ENCODE measurements at places on chromosomes 6 and 20. TPM values are rescaled to one million over a fixed set of nuclear protein-coding genes. Genes with fewer than 3 reads are reported as not detected.
A peak's percentile ranks its signal among the peaks of the same experiment; 100 is the strongest.

Gene GNMT
- not detected for total RNA-seq

Gene GABRR1
- not detected for total RNA-seq

Gene C6orf132
- 0.14 TPM for total RNA-seq

Gene TMC2
- not detected for total RNA-seq

Gene COX4I2
- not detected for total RNA-seq

Gene ZCCHC3
- 15.6 TPM for total RNA-seq

Gene EYA2
- total RNA-seq = not detected

Gene SCRT2
- total RNA-seq = not detected

Gene ATP6V1G2
- total RNA-seq = 1.4 TPM

Gene PI3
- total RNA-seq = not detected

Gene NRN1
- 0.45 TPM for total RNA-seq

Gene FERMT1
- total RNA-seq = 0.12 TPM

Gene ASXL1
- 162 TPM for total RNA-seq

Gene NMBR
- not detected for total RNA-seq

Gene MYCT1
- total RNA-seq = not detected

Gene SLC25A27
- 2.0 TPM for total RNA-seq

GRCh38 chr20:54680872-54681619, 205.7 kb downstream of the DOK5 start:
- peak; percentile 31 for DNase-seq

DNA sequence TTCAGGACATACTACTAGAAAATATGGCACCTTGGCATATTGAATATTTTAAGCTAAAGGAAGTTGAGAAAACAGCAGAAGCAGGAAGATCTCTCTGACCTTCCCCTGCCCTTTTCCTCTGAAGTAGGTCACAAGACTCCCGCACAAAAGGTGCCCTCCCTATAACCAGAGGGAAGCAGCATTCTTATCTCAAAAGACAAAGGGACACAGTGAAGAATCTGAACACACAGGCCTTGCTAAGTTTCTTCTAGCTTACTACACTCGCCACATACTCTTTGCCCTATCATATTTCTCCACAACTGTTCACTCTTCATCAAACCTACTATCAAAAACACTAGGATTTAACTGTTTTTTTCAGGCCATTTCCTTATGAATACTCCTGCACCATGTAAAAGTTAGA, 151.2 kb downstream of the ELOVL4 start:
- DNase-seq = no peak

GRCh38 chr6:71766796-71767195, 119.6 kb upstream of the RIMS1 start:
- DNase-seq = no peak

DNA sequence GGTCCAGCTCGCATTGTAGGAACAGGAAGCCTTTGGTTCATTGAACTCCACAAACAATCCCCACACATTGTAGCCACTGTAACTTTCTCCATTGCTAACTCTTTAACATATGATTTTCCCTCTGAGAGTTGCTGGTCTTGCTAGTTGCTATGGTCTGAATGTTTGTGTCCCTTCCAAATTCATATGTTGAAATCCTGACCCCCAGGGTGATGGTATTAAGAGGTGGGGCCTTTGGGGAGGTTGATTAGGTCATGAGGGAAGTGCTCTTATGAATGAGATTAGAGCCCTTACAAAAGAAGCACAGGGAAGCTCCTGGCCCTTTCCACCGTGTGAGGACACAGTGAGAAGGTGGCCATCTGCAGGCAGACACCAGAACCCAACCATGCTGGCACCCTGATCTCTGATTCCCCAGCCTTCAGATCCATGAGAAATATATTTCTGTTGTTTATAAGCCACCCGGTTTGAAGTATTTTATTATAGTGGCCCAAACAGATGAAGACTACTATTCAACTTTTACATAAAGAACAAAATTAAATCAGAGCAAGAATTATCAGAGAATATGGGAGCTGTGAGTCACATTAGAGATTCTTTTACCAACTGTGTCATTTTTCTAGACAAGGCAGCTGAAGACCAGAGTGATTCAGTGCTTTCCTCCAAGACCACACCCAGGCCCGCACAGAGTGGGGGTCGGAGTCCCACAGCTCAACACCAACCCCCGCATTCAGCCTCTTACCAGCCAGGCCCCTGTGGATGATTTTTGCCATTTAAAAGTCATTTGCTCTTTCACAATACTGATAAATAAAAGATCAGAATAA, 143.0 kb downstream of the SAMD5 start:
- no peak for DNase-seq

- no peak for DNase-seq
Observed at GRCh38 chr6:78117966-78118365, 465.1 kb downstream of the MEI4 start.

- no peak for DNase-seq
Observed at GRCh38 chr6:66985816-66986215, 1278.8 kb upstream of the EYS start.

DNA sequence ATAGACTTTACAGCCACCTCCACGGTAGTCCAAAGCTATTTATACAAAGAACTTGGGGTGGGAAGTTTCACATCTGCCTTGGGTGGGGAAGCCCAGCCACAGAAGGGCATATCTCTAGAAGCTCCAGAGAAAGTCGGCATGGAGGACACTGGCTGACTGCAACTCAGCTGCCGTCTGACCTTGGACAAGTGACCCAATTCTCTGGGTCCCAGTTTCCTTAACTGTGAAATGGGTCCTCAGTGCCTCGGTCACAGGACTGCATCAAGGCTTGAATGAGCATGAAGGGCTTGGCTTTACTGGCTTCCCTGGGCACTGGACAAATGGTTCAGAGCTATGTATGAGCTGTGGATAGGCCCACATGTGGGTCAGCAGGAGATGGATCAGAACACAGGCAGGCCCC, 58.6 kb downstream of the NOL4L start:
- no peak for DNase-seq

DNA sequence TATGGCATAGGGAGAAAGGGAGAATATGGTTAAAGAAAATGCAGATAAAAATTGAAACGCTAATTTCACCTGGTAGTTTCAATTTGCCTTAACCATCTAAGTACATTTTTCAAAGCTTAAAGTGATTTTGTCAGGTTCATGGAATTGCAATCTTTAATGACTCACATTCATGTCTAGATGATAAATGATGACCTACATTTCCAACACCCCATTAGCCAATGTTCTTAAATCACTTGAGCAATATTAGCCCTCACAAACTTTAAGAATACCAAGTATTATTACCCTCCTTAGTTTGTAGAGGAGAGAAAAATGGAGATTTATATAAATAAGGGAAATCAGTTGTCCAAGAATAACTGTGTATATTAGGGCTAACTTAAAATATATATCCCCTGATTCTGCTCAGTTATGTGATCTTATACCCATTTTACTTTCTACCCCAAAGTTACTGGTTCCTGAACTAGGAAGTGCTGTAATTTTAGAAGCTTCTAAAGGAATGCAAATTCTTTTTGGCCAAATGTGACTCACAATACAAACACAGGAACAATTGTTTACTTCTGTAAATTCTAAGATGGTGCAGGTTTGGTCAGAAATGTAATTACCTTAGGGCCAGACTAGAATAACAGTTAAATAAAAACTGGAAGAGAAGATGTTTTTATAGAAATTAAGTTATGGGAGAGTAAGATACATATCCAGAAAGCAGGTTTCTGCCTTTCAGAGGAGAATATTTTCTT, 34.5 kb downstream of the TPBG start:
- DNase-seq = no peak

GRCh38 chr6:7241709-7242645, 71.0 kb downstream of the SSR1 start:
- no peak for DNase-seq

DNA sequence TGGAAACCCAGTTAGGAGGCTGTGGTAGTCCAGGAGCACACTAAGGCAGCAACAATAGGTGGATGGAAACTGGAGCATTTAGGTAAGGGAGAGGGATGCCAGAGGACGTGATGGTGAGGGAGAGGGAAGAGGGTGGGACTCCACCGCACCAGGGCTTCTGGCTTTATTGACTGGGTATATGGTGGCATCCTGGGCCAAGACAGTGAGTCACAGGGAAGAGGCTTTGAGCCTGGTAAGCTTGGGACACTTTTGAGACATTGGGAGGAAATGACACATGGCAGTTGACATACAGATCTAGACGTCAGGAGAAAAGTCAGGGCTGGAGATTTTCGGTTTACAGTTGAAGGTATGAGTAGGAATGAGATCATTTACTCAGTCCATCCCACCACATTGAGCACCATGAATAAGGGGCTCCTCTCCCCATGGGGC, 14.9 kb downstream of the NT5E start:
- peak; percentile 65 for DNase-seq

GRCh38 chr20:55153001-55153645, 677.7 kb downstream of the DOK5 start:
- DNase-seq = no peak

- DNase-seq = no peak
Observed at GRCh38 chr20:56428410-56428809, 16.4 kb downstream of the CASS4 start.

DNA sequence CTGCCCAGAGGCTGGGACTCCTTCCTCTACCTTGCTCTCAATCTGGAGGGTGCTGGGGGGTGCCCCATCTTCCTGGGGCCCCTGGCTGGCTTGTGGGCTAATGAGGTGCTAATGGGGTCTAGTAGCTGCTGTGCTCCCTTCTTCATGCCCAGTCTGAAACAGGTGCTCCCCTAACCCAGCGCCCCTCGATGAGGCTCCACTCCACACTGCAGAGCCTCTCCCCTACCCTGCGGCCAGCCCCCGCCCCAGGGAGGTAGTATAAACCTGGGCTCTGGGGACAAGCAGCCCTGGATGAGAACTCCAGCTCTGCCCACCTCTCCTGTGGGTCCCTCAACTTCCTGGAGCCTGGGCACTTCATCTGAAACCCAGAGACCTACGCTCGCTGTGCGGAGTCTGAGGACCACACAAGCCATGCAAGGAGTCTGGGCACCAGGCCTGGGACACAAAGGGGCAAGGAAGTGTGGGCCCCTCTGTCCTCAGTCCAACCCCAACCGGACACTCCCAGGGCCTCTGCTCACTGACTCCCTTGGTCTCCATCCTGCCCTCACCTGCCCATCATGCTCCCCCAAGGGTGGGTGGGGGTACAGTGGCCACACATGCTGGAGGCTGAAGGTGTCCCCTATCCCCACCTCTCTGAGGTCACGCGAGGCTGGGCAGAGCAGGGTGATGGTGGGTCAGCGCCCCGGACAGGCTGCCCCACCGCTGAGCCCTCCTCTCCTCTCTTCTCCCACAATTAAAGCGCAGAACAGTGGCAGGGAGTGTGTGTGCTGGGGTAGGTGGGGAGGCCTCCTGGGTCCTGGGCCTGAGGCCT, 6.1 kb downstream of the RPL10A start:
- DNase-seq = no peak

DNA sequence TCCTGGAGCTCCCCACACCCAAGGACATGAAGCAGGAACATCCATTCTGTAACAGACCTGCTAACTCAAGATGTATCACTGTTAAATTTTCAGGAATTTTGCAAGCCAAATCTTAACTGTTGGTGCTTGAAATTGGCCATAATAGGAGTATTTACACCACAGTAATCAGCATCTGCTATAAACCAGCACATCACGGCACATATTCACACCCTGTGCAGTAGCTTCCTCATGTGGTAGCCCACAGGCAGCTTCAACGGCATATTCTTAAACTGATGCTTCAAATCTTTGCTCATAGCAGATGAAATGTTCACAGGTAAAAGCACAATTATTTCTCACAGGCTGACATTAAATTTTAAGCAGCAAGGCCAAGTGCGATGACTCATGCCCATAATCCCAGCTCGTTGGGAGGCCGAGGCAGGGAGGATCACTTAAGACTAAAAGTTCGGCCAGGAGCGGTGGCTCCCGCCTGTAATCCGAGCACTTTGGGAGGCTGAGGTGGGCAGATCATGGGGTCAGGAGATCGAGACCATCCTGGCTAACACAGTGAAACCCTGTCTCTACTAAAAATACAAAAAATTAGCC, 43.5 kb upstream of the LYRM2 start:
- no peak for DNase-seq

- peak; percentile 69 for DNase-seq
Observed at GRCh38 chr20:33209789-33210188, 7.4 kb upstream of the BPIFA3 start.

GRCh38 chr6:165049362-165049761, 260.0 kb downstream of the C6orf118 start:
- peak; percentile 44 for DNase-seq

GRCh38 chr6:5994999-5995657, 11.6 kb downstream of the NRN1 start:
- no peak for DNase-seq

DNA sequence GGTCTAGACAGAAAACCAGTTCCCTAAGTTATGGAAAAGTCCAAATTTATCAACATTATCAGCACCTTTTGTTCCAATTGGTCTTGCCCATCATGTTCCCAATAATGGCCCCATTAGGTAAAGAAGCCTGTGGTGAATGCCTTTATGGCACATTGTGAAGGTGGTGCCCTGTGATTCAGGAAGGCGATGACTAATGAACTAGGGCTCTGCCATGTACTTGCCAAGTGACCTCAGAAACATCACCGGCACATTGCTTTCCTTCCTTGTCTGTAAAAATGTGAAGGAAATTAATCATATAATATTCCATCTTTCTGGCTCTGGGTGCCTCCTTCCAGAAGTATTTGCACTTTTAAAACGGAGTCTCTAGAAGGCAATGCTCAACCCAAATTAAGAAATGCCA, 132.3 kb downstream of the UNC5CL start:
- DNase-seq = no peak

GRCh38 chr20:10427060-10427692, 6.8 kb downstream of the MKKS start:
- DNase-seq = peak; percentile 63

- DNase-seq = peak; percentile 23
Observed at GRCh38 chr20:63103402-63104311, 96.9 kb upstream of the BHLHE23 start.

DNA sequence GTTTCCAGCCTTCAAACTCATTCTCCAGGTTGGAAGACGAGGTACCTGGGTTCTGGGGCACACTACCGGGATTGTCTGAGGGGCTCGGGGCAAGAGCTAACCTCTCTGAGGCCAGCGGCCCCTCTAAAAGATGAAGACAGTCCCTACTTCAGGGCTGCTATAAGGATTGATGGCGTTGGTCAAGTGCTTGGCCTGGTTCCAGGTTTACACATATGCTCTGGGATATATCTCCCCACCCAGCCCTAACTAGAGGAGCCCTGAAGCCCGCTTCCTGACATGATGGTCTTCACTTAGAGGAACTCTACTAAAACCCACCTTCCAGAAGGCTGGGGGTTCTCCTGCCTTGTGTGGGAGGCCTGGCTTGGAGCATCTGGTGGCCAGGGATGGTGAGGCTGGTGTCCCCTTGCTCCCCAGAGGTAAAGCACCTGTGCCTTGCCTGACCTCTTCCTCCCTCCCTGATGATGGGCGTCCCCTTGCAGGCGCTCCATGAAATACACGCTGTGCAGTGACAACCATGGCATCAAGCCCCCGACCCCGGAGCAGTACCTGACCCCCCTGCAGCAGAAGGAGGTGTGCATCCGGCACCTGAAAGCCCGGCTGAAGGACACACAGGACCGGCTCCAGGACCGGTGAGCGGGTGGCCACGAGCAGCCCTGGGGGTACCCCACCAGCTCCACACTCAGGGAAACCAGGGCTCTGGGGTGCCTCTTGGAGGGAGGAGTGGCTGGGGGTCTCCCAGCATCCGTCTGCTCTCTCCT, 28.7 kb downstream of the SDCBP2 start:
- DNase-seq = no peak
